GM23338 (cell line): ENCODE measurements at places on chromosomes 11 and 22. TPM values are rescaled to one million over a fixed set of nuclear protein-coding genes. Genes with fewer than 3 reads are reported as not detected.

GRCh38 chr11:40030867-40031266 lies 1428.6 kb downstream of the LRRC4C start:
- H3K27me3 ChIP-seq, result no peaks in the 10 kb centered on the region
- H3K27ac ChIP-seq, result peak overlapping the region; percentile 45; the same call in 1 of the 2 replicates
- H3K4me1 ChIP-seq, result peaks cover 41% of the 10 kb centered on the region
- no peaks in the 10 kb centered on the region for H3K36me3 ChIP-seq
- H3K4me3 ChIP-seq, result 0 out of 2 replicates have a peak overlapping the region, but pooled peaks have one; percentile 0

DNA sequence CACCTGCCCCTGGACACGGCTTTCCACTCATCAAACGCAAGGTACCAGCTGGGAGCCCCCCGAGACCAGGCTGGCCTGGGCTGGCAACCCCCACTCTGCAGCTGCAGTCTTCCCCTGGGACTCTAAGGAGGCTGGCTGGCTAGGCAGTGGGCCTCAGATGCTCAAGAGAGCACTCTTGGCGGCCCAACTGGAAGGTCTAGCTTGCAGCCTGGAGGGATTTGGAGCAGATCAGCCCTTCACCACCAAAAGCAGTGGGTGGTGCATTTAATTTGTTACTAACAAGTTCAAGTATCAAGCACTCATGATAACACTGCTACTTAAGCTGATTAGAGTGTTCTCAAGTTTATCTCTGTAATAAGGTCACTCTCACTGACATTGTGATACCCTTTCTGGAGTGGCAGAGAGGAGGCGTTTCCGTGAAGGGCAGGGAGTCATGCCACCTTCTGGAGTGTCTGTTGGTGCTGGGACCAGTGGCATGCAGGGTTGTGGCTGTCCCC lies 21.5 kb downstream of the C22orf23 start:
- no peaks in the 10 kb centered on the region for H3K36me3 ChIP-seq
- no peak overlapping the region for H3K4me3 ChIP-seq
- H3K27ac ChIP-seq, result no peak overlapping the region
- no peaks in the 10 kb centered on the region for H3K4me1 ChIP-seq
- no peak for DNase-seq
- H3K27me3 ChIP-seq, result no peaks in the 10 kb centered on the region

GRCh38 chr11:10139656-10140055 lies 154.4 kb downstream of the SBF2 start:
- no peaks in the 10 kb centered on the region for H3K27me3 ChIP-seq
- no peak for DNase-seq
- 0 out of 2 replicates have a peak, but pooled peaks cover 11% of the 10 kb centered on the region for H3K4me1 ChIP-seq
- no peaks in the 10 kb centered on the region for H3K36me3 ChIP-seq
- H3K27ac ChIP-seq, result no peak overlapping the region

- H3K27ac ChIP-seq, result no peak overlapping the region
- DNase-seq, result no peak
- H3K27me3 ChIP-seq, result no peaks in the 10 kb centered on the region
- no peaks in the 10 kb centered on the region for H3K36me3 ChIP-seq
- H3K4me3 ChIP-seq, result no peak overlapping the region
Measured at GRCh38 chr11:113651023-113651422, 55.1 kb downstream of the TMPRSS5 start.

DNA sequence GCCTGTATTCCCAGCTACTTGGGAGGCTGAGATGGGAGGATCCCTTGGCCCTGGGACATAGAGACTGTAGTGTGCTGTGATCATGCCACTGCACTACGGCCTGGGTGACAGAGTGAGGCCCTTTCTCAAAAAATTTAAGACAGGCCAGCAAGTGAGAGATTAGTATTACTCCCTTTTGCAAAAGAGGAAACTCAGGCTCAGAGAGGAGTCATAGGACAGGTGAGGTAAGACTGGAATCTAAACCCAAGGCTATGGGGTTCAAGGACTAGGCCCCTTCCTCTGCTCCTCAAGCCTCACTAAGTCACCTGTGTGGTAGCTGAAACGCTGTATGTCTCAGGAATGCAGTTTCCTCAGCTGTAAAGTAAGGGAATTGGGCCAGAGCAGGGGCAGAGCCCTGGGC lies 1.6 kb upstream of the P2RY2 start:
- no peak overlapping the region for H3K27ac ChIP-seq
- no peak for DNase-seq
- no peaks in the 10 kb centered on the region for H3K36me3 ChIP-seq
- peaks cover 39% of the 10 kb centered on the region for H3K27me3 ChIP-seq

DNA sequence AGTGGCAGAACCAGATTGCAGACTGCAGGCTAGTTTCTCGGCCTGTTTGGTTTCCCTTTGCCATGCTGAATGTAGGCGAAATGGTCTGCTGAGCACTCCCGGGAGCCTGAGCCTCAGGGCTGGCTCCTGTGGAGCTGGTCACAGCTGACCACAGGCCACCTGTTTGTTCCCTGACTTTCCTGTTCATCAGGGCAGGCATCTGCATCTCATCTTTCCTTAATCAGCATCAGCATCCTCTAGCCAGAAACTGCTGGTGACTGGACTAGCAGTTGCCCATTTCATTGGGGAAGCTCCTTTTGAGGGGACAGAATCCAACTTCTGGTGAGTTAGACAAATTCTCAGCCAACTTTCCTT lies 20.2 kb upstream of the C11orf96 start:
- H3K27me3 ChIP-seq, result no peaks in the 10 kb centered on the region
- H3K36me3 ChIP-seq, result no peaks in the 10 kb centered on the region
- H3K4me1 ChIP-seq, result peaks cover 20% of the 10 kb centered on the region; the same call in 1 of the 2 replicates
- DNase-seq, result no peak

DNA sequence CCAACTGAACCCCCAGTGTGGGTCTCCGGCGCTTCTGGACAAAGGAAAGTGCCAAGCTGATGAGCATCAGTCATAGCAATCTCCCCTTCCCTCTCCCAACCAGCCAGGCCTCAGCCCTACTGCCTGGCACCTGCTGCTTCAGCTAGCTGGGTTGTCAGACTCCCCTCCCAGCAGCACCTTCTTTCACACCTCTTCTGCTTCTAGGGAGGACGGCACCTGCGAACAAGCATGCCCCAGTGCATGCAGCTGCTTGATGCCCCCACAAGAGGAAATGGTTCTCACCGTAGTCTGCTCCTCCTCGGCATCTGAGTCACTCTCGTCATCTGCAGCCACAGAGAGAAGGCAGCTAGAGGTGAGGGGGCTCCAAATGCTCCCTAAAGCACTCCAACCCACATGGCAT lies 25.4 kb downstream of the THOC5 start:
- DNase-seq, result no peak
- peaks cover 40% of the 10 kb centered on the region for H3K36me3 ChIP-seq
- no peak overlapping the region for H3K27ac ChIP-seq
- H3K27me3 ChIP-seq, result no peaks in the 10 kb centered on the region
- H3K4me3 ChIP-seq, result no peak overlapping the region

- H3K27ac ChIP-seq, result no peak overlapping the region
- DNase-seq, result no peak
- no peak overlapping the region for H3K4me3 ChIP-seq
Measured at GRCh38 chr11:11505692-11506091, 116.1 kb downstream of the GALNT18 start.

- H3K27ac ChIP-seq, result peak overlapping the region; percentile 17; the same call in 1 of the 2 replicates
- no peaks in the 10 kb centered on the region for H3K27me3 ChIP-seq
- no peak overlapping the region for H3K4me3 ChIP-seq
- H3K4me1 ChIP-seq, result peaks cover 52% of the 10 kb centered on the region
Measured at GRCh38 chr11:96313163-96313562, 29.8 kb downstream of the MAML2 start.

DNA sequence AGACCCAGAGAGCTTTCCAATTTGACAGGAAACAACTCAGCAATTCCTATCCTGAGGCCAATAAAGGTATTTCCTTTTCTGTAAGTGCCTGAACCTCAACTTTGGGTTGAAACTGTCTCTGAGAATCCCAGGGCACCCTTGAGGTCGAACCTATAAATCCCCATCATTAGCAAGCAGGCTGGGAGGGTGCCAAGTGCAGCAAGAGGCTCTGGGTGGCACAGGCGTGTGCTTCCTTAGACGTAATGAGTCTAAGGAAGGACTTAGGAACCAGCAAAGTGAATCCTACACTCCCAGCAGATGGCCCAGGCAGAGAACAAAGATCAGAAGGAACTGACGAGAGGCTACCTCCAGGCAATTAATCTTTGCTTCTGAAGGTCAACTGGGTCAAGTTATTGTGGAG lies 234.3 kb upstream of the NARS2 start:
- H3K36me3 ChIP-seq, result no peaks in the 10 kb centered on the region
- H3K4me3 ChIP-seq, result no peak overlapping the region
- H3K4me1 ChIP-seq, result peaks cover 5% of the 10 kb centered on the region
- no peaks in the 10 kb centered on the region for H3K27me3 ChIP-seq

PDE2A gene
- total RNA-seq, result 8.2 and 16.2 TPM in 2 replicates

TTC28 gene
- 10.7 and 16.1 TPM in 2 replicates for total RNA-seq

PNPLA2 gene
- 33.4 and 45.6 TPM in 2 replicates for total RNA-seq

OR2AG1 gene
- 0.04 TPM in 1 of 2 replicates, not detected in the other for total RNA-seq

PGA5 gene
- total RNA-seq, result 0.12 and 0.52 TPM in 2 replicates

DCHS1 gene
- total RNA-seq, result 16.5 and 20.7 TPM in 2 replicates
